ENCODE measurements at places on chromosomes 2 and 18.

- no peak for DNase-seq
These were observed 209.0 kb downstream of the MC4R start for GRCh38 chr18:60163622-60164021.

DNA sequence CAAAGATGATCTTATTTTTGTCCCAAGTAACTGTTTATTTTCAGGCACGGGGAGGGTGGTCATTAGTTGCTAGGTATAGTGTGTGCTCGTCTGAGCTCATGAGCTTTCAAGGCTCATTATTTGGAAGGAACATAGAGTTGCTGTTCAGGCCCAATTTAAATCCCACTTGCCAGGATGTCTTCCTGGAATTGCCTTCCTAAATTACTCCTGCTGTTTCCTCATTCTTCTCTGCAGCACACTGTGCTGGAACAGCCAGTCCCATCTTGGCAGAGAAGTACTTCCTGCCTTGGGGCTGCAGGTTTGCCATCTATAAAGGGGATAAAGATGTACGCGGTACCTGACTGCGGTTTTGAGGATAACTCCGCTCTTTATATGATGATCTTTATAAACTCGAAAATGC lies 37.3 kb downstream of the GREB1 start:
- no peak for DNase-seq

- DNase-seq: no peak
These were observed 54.3 kb downstream of the DGKD start for GRCh38 chr2:233408366-233409285.

DNA sequence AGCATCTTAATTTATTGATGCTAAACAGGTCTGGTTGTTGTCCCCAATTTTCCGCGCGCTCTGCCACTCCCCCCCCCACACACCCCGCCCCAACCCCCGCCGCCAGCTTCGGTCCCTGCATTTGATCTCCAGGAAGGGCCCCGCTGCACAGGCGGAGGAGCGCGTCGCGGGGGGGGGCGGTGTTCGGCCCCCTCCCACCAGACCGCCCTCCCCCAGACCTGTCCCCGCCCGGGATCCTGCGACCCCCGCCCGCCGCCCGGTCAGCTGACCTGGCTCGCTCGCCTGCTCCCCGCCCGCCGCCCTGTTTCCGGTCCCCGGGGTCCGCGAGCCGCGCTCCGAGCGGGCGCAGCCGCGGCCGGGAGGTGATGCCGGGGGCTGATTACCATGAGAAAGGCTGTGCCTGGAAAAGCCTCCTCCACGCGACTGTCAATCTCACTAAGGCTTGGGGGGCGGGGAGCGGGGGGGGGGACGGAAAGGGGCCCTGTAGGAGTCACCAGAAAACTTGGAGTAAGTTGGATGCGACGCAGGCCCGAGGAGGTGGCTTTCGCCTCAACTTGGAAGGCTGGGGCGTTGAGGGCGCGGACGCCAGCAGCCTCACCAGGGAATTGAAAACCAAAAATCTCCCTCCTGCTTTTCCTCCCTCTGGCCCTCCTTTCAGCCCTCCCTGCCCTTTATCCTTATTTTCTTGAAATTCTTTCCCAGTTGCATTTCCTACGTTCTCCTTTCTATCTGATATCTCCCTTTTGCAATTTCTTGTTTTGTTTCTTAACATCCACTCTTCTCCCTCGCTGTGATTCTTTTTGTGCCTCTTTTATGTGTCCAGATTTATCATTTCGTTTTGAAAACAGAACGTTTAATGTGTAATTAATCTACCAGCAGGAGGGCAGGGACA lies 4.4 kb upstream of the ZEB2 start:
- peak; percentile 40 for DNase-seq

DNA sequence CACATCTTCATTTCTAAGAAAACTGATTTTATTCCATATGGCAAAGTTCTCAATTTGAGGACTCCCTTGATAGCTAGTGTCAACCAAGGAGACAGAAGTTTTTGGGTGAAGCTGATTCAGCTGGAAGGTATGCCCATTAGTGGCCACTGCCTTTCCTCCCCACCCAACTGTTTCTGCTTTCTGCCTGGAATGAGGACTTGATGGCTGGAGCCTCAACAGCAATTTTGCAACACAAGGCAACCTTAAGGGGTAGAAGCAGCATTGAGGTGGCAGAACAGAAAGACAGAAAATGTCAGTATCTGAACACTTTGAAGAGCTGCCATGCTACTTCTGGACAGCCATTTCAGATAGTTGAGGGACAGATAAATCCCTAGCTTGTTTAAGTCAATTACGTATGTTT lies 47.0 kb downstream of the INHBB start:
- DNase-seq: no peak

DNA sequence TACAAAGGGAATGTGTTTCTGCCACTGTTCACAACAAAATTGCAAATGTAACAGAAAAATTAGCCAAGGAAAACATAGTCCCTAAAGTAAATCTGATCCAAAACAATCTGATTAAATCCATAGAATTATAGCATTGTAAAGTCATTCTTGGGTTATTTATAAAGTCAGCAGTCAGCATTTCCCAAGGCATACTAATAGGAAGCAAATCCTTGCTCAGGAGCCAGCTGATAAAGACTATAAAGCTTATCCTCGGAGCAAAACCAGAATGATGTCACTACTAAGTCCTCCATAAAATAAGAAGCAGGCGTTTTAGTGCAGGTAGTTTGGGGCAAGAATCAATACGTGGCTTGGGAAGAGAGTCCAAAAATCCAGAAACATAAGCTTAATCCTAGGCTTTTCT lies 67.3 kb upstream of the CSRNP3 start:
- DNase-seq: no peak

DNA sequence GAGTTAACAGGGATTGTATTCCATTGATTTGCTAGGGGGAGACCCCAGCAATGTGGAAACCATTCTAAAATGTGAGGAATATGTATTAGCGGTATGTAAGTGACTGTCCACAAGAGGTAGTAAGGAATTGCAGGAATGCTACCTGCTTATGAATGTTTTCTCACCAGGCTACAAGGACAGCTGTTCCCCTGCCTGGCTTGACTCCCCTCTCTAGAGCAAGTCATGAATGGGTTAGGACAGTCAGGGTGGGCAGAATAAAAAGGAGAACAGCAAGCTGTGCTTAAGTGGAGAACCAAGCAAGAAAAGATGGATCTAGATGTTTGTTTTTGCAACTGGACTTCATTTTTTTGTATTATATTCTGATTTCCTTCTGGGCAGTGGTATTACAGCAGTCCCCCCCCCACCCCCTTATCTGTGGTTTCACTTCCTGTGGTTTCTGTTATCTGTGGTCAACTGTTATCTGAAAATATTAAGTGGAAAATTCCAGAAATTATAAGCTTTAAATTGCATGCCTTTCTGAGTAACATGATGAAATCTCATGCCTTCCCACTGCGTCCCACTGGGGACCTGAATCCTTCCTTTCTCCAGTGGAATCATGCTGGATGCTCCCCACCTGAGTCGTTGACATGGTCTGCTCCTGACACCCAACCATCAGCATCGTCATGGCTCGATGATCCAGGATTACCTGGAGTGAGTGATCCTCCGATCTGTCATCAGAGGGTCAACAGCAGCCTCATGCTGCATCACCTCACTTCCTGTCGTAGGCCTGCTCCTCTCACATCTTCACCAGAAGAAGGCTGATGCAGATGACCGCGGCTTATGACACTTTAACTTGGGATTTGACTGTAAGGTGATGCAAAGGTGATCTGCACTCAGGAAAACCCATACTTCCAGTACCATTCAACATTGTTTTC lies 52.2 kb downstream of the VAPA start:
- DNase-seq: no peak

All from KBM-7 (cell line).